ENCODE measurements at places on chromosomes 6 and 20.

GRCh38 chr6:5303682-5304081 lies 42.4 kb downstream of the FARS2 start:
- DNase-seq = no peak

- no peak for DNase-seq
These were observed 298.6 kb downstream of the UBE3D start for GRCh38 chr6:82767037-82767436.

- no peak for DNase-seq
These were observed 3.7 kb upstream of the BICRAL start for GRCh38 chr6:42778122-42778521.

DNA sequence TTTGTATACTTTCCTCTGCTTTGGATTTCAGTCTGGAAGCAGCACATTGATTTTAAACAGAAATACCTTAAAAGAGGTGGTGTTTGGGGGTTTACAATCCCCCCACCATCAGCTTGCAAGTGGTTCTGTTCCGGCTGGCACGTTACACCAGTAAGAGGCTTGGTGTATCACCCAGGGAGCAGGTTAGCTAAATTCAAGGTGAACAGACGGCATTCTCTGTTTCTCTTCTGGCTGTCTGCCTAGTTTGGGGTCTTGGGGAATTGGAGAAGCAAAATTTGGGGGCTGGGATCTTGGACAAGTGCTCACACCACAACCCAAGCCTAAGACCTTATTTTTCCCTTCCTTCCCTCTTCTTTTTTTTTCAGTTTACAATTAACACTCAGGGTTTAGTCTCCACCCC lies 7.5 kb upstream of the APCDD1L start:
- no peak for DNase-seq

DNA sequence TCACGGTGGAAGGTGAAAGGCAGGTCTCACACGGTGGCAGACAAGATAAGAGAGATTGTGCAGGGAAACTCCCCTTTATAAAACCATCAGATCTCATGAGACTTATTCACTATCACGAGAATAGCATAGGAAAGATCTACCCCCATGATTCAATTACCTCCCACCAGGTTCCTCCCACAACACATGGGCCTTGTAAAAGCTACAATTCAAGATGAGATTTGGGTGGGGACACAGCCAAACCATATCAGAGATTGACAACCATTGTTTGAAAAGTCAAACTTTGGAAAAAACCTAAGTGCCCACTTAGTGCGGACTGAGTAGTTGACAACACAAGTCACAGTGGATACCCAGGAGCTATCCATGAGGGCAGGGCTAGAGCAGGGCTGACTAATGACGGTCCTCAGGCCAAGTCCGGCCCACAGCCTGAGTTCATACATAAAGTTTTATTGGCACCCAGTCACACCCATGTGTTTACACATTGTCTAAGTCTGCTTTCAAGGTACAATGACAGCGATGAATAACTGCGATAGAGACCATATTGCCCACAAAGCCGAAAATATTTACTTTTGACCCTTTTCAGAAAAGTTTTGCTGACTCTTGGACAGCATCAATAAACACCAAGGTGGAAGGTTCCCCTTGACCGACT lies 33.8 kb upstream of the PMEPA1 start:
- no peak for DNase-seq

DNA sequence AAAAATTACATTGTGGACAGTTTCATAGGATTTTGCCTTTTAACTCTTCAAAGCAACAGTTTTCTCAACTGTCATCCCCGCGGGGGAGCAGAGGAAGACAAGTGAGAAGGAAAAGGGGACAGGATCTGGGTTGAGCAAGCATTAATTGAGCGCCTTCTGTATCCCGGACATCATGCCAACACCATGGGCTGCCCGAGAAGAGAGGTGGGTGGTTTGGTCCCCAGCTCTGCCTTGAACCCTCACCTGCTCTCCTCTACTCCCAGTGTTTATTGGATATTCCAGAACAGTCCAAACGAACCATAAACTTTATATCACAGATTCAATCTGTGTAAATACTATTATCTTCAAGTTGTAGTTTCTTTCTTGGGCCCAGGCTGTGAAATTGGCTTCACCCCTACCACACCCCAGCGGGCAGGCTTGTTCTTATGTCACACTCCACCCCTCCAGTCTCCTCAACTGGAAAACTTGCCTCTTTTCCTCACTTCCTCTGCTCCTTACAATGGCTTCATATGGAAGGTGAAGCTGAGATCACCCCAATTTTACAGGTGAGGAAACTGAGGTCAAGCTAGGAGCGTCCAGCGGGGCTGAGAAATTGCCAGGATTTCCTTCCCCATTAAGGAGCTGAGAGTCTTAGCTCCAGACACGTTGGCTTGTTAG lies 6.0 kb downstream of the PCK1 start:
- no peak for DNase-seq

DNA sequence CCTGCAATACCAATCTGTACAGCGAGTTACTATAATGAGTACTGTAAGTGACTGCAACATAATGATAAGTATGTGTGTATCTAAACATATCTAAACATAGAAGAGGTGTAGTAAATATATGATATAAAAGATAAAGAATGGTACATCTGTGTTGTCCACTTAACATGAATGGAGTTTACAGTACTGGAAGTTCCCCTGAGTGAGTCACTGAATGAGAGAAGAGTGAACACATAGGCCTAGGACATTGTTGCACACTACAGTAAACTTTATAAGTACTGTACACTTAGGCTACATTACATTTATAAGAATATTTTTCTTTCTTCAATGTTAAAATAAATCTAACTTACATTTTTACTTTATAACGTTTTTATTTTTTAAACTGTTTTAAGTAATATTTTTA lies 380.4 kb downstream of the MMUT start:
- DNase-seq = no peak

GRCh38 chr6:5730585-5731263 lies 276.0 kb downstream of the NRN1 start:
- DNase-seq = peak; percentile 58

GRCh38 chr6:73388800-73389512 lies 5.7 kb upstream of the DDX43 start:
- DNase-seq = peak; percentile 72

DNA sequence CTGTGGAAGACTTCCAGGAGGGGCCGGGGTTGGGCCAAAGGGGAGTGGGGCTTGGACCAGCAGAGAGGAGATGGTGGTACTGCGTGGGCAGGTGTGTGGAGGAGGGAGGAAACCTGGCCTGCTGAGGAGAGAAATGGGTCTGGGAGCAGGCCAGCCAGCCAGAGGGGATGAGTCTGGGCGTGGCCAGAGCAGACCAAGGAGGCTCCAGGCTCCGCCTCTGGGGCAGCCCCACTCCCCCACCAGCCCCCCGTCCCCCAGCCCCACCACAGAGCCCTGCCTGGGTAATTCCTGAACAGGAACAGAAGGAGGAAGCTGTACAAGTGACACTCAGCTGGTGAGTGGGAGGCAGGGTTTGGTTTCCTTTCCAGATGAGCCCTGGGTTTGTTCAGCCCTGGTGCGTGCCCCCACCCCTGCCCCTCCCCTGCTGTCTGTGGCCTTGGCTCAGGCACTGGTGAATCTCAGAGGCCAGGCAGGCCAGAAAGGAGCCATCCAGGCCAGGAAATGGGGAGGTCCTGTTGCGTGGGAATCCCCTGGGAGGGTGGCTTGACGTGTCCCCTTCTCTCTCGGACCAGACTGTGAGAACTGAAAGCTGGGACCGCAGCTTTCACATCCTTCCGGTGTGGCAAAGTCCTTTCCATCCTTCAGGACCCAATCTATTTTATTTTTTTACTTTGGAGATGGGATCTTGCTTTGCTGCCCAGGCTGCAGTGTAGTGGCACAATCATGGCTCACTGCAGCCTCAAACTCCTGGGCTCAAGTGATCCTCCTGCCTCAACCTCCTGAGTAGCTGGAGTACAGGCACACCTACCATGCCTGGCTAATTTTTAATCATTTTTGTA lies 9.4 kb upstream of the SRC start:
- DNase-seq = no peak

- no peak for DNase-seq
These were observed 327.5 kb downstream of the SYNE1 start for GRCh38 chr6:152309648-152310047.

DNA sequence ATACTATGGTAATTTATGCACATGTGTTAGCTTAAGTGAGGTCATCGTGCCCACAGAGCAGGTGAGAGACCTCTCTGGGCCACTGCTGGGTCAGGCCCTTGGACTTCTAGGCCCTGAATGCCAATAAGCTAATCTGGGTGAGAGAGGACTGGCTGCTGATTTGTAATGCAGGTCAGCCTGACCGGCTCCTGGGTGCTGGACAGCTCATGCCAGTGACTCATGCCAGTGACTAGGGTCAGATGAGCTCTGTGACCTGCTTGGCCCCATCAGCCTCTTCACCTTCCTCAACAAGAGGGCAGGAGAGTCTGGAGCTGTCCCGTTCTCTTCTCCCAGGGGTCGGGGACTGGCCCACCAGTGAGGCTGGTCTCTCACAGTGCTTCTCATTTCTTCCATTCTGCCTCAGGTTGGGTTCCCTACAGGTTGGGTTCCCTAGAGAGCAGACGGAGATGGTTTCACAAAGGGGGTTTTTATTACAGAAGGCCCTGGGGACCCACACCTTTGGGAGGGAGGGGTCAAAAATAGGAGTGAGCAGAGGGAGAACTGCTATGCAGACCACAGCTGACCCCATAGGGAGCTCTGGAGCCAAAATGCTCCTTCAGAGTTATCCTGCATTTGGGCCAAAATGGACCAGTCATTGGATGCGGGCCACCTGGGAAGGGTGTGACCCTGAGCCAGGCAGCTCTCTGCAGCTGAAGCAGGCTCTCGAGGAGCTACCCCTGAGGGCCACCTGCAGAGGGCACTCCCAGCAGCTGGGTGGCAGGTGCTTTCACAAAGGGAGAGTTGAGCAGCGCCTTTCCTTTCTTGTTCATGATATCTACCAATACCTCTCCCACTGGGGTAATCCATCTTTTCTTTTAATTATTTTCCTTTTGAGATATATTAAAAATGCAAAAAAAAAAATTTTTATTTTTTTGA lies 2.2 kb upstream of the OXT start:
- DNase-seq = peak; percentile 28

- DNase-seq = peak; percentile 68
These were observed 370.0 kb upstream of the SULF2 start for GRCh38 chr20:48155268-48155667.

GRCh38 chr6:26372308-26373144 lies 7.5 kb downstream of the BTN3A2 start:
- no peak for DNase-seq

All from NCI-H774 (cell line).